ENCODE measurements at places on chromosomes 1 and 21.

DNA sequence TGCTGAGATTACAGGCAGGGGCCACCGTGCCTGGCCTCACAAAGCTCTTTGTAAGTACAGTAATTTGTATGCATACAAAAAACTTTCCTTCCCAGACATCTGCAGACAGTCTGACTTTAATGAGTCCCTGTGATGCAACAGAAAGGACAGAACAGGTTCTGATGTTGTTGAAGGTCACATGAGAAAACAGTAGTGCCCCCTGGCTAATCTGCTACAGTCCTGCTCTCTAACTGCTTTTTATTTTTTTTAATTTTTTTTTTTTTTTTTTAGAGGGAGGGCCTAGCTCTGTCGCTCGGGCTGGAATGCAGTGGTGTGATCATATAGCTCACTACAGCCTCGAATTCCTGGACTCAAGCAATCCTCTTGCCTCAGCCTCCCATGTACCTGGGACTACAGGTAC lies 36.7 kb downstream of the ACBD3 start:
- no peak for DNase-seq

DNA sequence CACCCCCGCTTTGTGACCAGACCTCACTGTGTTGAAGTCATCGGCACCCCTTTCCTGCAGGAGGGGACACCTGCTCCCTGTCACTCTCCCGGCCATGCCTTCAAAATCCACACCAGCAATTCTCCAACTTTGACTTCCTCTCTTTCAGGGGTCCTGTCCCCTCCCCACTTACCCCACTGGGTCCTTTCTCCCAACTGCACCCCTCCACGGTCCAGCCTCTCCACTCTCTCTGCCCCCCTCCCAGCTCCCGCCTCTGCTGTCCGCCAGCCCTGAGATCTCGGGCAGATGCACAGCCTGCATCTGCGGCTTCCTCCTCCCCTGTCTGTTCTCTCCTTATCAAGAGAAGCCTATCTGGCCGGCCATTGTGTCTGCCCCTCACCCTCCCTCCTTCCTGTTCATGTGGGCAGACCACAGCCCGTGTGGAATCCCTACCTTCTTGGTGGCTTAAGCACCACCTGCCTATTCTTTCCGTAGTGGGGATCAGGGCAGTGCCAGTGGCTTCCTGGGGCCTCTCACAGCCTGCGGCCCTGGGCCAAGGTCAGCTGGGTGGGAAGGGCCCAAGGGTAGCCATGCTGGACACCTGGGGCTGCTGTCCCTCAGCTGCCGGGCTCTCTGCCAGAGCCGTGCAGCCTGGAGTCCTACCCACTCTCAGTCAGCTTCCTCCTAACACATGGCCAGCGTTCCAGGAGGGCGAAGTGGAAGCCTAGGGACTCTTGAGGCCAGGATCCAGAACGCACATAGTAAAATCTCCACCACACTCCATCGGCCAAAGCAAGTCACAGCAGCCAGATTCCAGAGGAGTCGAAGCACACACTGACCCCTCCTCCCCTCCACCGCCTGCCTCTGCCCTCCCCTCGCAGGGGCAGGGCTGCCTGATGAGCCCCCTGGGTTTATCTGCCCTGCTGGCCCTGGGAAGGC lies 5.1 kb upstream of the HES4 start:
- DNase-seq = peak; percentile 57

GRCh38 chr1:15835205-15835740 lies 12.2 kb upstream of the SPEN start:
- peak; percentile 48 for DNase-seq

- peak; percentile 10 for DNase-seq
Observed at GRCh38 chr1:74502432-74502831, 10.0 kb downstream of the LRRC53 start.

DNA sequence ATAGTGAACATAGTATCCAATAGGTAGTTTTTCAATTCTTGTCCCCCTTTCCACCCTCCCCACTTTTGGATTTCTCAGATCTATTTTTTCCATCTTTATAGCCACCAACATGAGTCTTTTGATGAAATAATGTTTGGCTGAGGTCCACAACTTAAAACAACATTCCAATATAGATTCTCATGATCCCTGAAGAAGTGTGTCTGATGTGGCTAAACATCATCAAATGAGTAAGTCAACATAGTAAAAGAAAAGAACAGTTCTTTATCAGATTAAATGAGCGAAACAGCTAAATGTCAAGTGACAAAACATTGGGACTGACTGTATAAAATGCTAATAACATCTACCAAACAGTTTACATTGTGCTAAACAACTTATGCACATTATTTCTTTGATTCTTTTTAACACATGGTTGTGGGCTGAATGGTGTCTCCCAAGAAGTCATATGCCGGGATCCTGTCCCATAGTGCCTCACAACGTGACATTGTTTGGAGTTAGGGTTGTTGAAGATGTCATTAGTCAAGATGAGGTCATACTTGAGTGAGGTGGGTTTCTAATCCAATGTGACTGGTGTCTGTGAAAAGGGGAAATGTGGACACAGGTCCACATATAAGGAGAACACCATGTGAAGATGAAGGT lies 453.6 kb downstream of the LTN1 start:
- no peak for DNase-seq

- no peak for DNase-seq
Observed at GRCh38 chr1:224637936-224638335, 21.8 kb downstream of the CNIH3 start.

DNA sequence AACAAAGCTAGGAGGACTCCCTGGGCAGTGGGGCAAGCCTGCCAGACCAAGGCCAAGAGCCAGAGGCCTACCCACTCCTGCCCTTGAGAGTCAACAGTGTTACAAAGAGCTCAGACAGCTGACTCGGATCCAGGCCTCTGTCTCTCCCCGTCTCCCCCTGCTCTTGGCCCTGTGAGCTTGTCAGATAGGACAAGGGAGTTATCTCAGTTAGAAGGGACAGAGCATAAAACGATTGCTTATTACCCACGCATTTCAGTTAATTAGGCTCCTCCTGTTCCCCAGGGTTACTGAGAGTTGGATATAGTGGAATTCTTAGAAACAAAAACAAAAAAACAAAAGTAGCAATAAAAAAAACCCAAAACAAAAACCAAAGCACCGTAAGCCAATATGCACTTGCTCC lies 1.3 kb downstream of the SLC41A1 start:
- no peak for DNase-seq

DNA sequence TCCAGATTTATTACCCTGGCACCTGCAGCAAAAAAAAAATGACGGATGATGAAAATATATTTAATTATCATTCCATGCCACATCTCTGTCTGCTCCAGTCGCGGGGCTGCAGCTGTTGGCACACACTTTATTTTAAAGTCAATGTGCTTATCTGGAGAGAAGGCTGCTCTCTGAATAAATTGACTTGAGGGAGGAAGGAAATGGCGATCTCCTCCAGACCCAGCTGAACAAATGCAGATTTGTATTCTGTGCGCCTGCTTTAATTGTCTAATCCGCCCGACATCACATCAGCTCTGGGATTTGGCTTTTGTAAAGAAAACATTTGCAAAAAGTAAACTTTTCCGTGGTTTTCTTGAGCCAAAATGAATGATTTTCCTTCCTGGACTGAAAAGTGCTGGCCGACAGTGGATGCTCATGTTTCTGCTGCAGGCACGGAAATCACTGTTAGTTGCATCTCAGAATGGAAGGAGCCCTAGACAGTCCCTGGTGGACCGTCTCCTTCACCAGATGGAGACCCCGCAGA lies 150.2 kb downstream of the CAMTA1 start:
- DNase-seq = no peak

GRCh38 chr1:172117800-172118199 lies 276.5 kb downstream of the DNM3 start:
- peak; percentile 7 for DNase-seq

DNA sequence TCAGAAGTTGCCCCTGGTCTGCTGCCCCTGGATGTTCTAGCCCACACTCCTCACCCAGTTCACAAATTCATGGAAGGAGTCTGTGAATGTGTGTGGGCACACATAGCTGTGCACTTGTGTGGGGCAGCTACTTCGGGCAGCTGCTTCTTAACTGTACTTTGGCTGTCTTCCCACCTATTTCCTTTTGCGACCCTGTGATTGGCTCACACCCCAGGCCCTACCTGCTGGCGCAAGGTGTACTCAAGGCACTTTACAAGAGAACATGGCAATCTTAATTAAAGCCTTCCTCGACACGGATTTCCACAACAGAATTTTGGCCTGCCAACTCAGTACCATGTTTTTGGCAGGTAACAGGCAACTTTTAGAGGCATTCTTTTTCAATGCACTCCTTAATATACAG lies 86.5 kb upstream of the CTTNBP2NL start:
- DNase-seq = no peak

DNA sequence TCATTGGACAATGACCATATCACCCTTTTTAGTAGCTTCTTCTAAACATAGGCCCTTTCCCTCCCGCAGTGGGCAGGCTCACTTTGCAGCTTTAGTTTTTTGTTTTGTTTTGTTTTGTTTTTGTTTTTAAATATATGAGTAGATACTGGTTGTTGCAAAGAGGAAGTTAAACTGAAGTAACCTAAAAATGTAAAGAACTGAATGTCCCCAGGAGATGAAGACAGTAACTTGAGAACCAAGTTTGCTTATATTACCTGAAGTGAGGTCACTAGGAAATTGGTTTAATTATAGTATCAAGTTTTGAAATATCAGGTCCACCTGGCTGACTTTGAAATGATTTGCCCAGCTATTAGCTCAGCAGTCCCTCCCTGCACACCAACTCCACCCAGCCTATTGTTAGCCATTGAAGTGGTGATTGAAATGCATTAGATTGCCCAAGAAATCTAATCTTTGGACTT lies 18.2 kb downstream of the SMAP2 start:
- peak; percentile 50 for DNase-seq

GRCh38 chr1:1013105-1013921 lies at the start of gene ISG15:
Gene ISG15, plus strand, starts transcription at chr1:1013497. Its CDS starts 77 bp downstream, at chr1:1013574.
- DNase-seq = peak; percentile 84

DNA sequence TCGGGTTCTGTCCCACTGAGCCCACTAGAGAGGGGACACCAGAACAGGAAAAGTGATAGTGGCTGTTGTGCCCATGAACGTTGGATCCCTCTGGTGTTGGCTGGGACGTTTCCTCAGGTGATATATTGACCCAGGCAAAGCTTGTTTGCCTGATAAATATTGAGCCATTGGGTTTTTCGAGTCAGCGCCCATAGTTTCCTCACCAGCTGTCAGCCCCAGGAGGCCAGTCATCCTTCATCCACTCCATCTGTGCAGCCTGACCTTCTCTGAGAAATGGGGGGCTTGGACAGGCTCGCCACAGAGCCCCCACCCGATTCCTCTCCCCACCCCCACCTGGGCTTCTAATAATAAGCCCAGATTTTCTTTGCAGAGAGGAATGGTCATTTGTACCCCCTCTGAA lies 13.3 kb downstream of the DISP3 start:
- DNase-seq = no peak

DNA sequence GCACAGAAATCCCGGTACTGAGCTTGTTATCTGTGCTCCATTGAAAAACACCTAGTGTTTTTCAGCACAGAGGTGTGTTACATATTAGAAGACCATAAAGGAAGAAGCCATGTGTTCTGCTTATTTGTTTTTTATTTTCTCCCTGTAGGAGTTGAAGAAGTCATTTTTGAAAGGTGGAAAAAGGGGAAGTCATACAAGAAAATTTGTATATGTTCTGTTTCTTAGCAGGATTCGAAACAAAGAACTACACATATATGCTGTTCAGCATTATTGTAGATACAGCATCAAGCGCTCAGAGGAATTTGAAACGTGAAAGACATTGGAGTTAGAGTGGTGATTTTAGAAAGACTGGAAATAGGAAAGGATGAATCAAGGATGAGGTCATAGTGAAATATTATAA lies 345.3 kb upstream of the ADGRL2 start:
- no peak for DNase-seq

DNA sequence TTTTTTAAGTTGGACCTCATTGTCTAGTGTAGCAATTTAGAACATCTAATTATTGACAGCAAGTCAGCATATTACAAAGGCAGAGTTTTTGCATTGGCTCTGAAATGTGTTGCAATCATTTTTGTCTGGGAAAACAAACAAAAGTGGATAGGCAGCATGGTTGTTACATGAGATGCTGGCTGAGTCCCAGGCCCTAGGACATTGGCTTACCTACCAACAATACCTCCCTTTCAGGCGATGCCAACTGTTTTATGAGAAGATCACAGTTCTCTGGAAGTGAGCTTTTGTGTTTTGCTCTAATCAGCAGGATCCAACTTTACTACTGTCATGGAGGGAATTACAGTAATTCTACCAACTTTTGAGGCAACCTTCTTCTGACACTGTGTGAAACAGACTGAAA lies 71.5 kb upstream of the CXADR start:
- DNase-seq = no peak

GRCh38 chr1:116493484-116494352 lies 77.1 kb downstream of the CD58 start:
- no peak for DNase-seq

DNA sequence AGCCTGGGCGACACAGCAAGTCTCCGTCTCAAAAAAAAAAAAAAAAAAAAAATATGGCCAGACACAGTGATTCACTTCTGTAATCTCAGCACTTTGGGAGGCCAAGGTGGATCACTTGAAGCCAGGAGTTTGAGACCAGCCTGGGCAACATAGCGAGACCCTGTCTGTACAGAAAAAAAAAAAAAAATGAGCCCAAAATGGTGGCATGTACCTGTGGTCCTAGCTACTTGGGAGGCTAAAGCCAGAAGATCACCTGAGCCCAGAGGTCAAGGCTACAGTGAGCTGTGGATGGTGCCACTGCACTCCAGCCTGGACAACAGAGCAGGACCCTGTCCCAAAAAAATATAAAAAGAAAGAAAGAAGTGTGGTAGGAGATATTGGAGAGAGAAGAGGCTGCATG lies 1.7 kb upstream of the TESK2 start:
- DNase-seq = no peak

- no peak for DNase-seq
Observed at GRCh38 chr1:56666112-56666608, 21.0 kb downstream of the PRKAA2 start.

GRCh38 chr1:15568387-15569073 lies 16.3 kb downstream of the AGMAT start:
- DNase-seq = no peak

GRCh38 chr1:20469406-20470076 lies 16.5 kb downstream of the CAMK2N1 start:
- DNase-seq = no peak

DNA sequence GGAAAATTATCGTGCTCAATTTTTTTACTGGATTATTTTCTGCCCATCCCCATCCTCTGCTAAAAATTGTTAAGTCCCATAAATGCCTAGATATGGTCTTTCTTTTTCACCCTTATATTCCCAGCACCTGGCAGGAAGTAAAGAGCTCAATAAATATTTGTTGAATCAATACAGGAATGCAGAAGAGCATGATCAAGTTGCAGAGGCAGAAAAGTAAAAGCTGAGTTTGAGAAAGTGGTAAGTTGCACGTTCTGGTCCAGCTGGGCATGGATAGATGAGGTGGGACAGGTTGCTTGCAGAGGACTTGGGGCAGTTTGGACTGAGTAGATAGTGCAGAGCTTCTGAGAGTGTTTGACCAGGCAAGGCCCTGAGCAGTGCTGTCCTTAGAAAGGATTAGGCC lies 40.1 kb downstream of the ZNF281 start:
- DNase-seq = no peak

DNA sequence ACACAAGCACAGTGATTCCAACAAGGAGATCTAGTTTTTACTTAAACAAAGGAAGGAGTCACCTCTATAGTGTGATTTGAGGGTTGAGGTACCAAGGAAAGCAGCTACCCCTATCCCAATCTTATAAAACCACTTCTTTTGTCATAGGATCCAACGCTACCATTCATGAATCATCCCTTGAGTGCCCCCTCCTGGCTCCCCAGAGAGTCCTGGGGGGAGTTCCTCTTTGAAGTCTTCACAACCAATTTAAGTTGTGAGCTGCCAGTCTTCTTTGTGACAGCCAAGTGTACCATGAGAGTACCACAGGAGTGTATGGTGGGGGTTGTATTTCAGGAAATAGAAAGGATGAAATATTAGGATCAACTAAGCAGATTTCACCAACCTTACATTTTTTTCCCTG lies 39.1 kb upstream of the NHLH2 start:
- DNase-seq = no peak

GRCh38 chr21:35840197-35840799 lies 220.0 kb downstream of the SETD4 start:
- DNase-seq = peak; percentile 36
